ENCODE measurements at places on chromosomes 6 and 20.

DNA sequence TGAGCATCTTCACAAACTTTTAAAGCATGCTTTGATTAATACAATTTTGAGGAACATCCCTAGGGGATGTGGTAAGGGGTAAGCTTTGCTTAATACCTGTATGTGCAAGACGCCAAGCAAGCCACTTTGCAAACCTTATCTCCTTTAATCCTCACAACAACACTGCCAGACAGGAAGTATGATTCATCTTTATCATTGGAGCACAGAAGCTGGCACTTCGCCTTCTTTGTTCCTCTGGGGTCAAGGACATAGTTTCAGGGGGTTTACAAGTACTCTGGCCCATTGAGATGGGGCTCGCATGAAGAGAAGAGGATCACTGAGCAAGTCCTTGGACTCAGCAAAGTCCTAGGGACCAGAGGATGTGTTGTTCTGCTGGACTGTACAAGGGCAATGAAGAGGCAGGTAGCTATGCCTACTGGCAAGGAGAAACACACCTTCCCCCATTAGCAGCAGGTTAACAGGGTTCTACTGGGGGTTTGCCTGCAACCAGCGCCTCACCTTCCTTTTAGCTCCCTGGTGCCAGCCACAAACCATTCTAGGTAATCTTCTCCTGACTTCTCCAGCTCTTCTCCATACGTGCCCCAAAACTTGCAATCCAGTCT lies 8.8 kb downstream of the TMEM244 start:
- no peak for DNase-seq

DNA sequence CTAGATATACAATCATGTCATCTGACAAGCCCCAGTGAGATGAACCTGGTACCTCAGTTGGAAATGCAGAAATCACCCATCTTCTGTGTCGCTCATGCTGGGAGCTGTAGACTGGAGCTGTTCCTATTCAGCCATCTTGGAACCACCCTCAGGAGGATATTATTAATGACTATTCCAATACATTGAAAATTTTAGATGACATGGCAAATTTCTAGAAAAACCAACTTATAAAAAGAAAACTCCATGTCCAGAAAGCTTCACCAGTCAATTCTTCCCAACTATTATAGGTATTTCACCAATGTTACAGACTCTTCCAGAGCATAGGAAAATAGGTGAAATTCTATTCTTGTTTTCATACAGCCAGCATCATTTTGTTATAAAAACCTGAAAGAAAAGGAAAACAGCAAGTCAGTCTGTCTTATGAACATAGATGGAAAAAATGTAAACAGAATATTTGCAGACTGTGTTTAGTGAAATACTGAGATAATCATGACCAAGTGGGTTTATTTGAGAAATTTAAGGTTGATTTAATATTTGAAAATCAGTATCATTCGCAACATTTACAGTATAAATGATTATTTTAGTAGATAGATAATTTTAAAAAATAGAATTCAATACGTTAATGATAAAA lies 43.3 kb downstream of the ATRN start:
- no peak for DNase-seq

DNA sequence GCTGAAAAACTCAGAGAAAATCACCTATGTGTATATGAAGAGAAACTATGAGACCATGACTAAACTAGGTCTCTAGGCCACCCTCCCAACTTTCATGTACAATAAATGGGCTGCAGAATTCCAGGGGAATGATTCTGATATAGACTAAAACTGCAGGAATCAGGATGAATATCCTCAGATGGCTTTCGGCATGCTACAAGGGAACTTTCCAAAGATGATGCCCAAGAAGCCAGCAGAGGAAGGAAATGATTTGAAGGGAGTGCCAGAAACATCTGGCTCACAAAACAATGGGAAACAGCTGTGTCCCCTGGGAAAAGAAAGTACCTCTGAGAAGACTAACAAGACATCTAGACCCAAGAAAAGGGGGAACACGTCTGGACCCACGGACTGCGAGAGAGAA lies 41.1 kb downstream of the PLN start:
- no peak for DNase-seq

GRCh38 chr6:106199331-106199730 lies 113.2 kb downstream of the PRDM1 start:
- no peak for DNase-seq

- DNase-seq = no peak
These were observed 323.9 kb downstream of the FOXA2 start for GRCh38 chr20:22260506-22260905.

GRCh38 chr20:52312132-52312729 lies 120.7 kb upstream of the ZFP64 start:
- DNase-seq = peak; percentile 39

DNA sequence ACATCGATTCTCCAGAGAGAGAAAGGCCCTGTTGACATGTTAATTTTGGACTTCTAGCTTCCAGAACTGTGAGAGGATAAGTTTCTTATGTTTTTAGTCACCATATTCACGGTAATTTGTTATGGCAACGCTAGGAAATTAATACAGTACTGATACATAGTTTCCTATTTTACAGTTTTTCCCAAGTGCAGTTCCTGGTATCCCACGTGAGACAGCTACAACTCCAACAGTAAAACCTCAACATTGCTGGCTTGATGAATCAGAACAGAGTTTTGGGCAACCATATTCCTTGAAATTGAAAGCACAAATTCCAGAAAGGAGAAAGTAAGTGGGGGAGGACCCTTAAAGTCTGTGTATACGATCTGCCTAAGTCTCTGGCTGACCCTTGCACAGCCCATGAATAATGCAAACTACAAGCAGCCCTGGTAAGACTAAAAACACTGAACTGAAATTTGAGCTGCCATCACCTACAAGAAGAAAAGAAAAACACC lies 505.1 kb upstream of the NRSN1 start:
- no peak for DNase-seq

GRCh38 chr20:58959652-58960051 lies 21.4 kb upstream of the NELFCD start:
- no peak for DNase-seq

GRCh38 chr6:35429463-35429862 lies 22.7 kb upstream of the FANCE start:
- DNase-seq = no peak

DNA sequence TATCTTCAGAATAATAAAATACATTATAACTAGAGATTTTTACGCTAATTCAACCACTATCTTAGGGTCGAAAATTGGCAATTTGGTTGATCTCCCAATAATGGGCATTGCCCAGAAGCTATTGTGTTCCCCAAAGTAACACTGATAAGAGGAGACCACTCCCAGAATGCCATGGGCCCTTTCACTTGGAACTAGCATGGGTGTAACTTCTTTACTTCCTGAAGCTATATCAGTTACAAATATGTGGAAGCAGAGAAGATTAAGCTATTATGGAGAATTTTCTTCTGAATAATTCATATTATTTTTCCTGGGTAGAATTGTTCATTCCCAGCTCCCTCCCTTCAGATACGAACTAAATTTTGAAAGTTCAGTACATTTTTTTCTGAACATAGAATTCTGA lies 48.2 kb upstream of the JAG1 start:
- DNase-seq = no peak

DNA sequence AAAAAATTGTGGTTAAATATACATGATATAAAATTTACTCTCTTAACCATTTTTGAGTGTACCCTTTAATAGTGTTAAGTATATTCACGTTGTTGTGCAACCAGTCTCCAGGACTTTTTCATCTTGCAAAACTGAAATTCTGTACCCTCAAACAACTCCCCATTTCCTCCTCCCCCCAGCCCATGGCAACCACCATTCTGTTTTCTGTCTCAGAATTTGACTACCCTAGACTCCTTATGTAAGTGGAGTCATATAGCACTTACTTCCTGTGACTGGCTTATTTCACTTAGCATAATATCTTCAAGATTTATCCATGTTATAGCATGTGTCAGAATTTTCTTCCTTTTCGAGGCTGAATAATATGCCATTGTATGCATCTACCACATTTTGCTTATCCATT lies 5.1 kb downstream of the VPS16 start:
- no peak for DNase-seq

DNA sequence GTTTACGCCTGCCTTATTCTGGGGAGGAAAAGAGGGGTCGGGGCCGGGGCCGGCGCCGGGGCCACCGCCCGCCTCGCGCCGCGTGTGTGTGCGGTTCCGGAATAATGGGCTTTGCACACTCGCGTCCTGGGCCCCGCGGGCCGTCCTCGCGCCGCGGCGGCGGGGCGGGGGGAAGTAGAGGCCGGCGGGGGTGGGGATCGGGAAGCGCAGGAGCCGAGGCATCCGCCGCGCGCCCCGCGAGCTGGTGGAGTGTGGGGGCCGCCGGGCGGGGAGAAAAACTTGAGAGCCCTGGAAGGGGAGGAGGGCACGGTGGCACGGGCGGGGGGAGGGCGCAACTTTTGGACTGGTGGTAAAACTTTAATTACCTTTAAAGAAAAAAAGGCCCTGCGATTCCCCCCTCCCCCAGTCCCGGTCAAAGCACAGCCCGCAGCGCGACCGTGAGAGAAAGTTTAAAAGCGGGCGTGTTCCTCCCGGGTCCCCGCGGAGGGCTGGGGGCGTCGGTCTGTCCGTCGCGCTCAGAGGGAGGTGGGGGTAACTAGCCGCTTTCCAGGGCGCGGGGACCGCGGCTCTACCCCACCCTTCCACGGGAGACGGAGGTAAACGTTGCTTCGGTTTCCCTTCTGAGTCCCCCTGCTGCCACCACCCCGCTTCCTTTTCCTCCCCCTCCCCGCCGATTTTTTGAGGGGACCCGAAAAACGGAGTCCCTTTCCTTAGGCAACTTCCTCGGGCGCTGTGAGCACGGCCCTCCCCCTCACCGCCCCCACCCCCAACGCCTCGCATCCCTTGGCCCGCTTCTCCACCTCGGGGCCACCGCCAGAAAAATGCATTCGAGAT lies 1.9 kb downstream of the L3MBTL3 start:
- DNase-seq = peak; percentile 35

DNA sequence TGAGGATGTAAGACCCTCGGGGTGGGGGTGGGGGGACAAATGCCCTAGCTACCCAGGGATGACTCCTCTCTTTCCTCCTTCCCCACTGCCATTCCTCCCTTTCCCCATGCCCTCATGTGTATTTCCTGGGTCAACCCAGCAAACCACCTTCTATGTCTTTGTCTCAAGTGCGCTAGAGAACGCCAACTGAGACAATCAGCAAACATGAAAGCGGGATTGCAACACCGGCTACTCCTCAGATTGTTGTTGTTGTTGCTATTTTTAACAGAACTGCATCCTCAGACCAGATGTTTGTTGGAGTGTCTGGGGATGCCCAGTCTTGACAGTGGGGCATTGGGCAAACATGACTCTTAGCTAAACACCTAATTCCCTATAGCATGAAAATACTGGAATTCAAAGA lies 39.3 kb upstream of the HIVEP1 start:
- no peak for DNase-seq

DNA sequence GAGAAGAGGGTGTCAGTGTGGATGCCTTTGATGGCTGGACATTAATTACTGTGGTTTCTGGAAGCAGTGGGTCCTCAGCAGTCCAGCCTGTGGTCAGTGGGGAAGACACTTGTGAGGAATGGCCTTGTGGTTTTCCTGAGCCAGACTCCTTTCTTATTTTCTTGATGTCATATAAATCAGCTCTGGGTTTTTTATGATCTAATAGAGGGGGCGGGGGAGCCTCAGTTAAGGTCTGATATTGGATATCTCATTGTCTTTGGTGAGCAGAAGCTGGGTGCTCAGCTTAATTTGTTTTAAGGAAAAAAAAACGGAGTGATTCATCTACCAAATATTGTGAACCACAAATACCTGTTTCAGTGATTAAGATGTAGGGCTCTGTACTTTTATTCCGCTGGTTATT lies 62.1 kb downstream of the OTOR start:
- no peak for DNase-seq

GRCh38 chr6:28586324-28586723 lies 60.6 kb downstream of the GPX5 start:
- DNase-seq = no peak

- no peak for DNase-seq
These were observed 30.5 kb downstream of the NPEPL1 start for GRCh38 chr20:58722877-58723627.

GRCh38 chr20:34216382-34216742 lies 24.9 kb upstream of the ASIP start:
- no peak for DNase-seq

GRCh38 chr20:48155268-48155667 lies 370.0 kb upstream of the SULF2 start:
- DNase-seq = no peak

GRCh38 chr6:72672906-72673305 lies 51.0 kb downstream of the KCNQ5 start:
- DNase-seq = no peak

DNA sequence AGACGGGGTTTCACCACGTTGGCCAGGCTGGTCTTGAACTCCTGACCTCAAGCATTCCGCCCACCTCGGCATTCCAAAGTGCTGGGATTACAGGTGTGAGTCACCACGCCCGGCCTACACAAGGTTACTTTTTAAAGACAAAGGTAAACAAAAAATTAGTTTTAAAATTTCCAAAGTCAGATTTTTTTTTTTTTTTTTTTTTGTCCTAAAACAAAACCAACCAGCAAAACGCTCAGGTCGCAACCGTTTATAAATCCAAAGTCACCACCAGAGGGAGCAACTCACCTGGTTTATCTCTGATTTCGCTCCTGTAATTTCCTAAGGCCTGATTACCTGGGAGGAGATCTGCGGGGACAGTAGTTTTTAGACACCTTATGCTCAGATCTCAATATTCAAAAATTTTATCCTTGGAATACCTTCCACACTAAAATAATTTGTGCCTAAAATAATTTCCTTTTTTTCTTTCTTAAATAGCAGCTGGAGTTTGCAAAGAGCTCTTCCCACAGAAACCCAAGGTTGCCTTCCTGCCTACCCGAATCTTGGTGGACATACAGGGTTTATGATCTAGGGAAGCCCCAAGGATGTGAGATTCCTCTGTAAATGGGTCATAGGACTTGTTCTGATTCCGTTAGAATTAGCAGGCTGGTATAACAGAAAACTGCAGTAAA lies 19.8 kb upstream of the TREM1 start:
- no peak for DNase-seq

DNA sequence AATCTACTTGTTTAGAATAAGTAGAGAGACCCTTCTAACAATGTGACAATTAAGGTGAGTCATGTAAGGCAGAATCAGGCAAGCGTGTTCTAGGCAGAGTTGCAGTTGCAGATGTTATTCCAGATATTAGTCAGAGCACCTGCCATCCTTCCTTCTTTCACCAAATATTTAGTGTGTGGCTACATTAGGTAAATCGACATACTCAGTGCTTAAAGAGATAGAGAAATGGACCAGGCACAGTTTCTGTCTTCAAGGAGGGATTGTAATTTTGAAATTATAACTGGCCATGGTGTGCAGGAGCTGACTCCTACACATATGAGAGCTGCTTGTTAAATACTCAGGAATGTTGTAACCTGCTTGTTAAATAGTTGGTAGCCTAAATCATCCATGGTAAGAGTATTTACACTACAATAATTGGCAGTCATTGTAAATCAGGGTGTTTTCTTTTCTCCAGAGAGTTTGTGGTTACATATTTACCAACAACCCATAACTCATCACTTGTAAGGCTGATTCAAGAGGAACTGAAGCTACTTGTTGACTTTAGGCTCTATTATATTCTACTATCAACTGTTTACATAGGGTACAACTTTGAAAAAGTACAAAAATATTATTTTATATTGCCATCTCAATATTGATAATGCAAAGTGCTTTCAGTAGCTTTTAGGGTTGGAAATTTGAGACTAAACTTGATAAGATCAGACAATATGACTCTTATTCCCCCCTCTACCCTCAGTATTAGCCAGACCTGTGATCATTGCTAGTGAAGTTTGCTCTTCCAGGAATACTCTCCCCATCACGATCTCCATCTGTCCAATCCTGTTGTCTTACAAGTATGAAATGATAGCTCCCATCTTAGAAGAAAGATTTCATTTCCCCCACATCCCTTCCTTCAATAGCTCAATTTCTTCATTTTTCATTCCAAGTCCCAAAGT lies 607.1 kb downstream of the COL12A1 start:
- no peak for DNase-seq

GRCh38 chr20:45020236-45020886 lies 54.0 kb downstream of the STK4 start:
- DNase-seq = no peak
